ENCODE measurements at places on chromosomes 16 and 17.

- no peak for DNase-seq
Measured at GRCh38 chr16:81136390-81137335, 40.5 kb upstream of the GCSH start.

- no peak for DNase-seq
Measured at GRCh38 chr17:29148257-29148789, 31.9 kb downstream of the MYO18A start.

- DNase-seq = peak; percentile 89
Measured at GRCh38 chr16:21708533-21709115, 44.9 kb downstream of the OTOA start.

GRCh38 chr16:29974291-29975133 lies 844 bp downstream of the TAOK2 start:
- DNase-seq = peak; percentile 40

- peak; percentile 63 for DNase-seq
Measured at GRCh38 chr16:22300427-22301071, 3.3 kb downstream of the POLR3E start.

- no peak for DNase-seq
Measured at GRCh38 chr17:72011561-72011960, 109.3 kb upstream of the SOX9 start.

DNA sequence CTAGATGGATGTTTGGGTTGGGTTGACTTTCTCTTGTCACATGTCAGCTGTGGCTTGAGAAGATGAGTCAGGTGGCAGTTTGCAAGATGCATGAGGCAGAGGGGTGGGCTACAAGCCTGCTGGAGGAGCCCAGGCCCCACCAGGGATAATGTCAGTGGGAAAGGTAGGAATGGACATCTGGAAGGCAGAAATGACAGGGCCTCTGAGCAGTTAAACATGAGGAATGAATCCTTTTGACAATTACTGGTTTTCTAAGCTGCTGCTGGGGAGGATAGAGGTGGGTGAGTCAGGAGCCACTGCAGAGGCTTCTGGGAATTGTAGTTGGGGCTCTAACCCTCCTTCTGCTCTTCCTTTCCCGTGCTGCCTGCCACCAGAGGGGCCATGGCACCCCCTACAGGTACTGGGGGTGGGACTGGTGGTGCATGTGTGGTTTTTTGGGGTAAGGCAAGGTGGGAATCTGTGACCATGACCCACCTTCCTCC lies 15.7 kb downstream of the SLC52A1 start:
- peak; percentile 57 for DNase-seq

- DNase-seq = no peak
Measured at GRCh38 chr16:2991566-2992261, 11.5 kb upstream of the PKMYT1 start.

- peak; percentile 83 for DNase-seq
Measured at GRCh38 chr17:21513012-21513570, 136.9 kb downstream of the KCNJ12 start.

GRCh38 chr17:29733166-29733565 lies 110.5 kb upstream of the CORO6 start:
- DNase-seq = no peak

DNA sequence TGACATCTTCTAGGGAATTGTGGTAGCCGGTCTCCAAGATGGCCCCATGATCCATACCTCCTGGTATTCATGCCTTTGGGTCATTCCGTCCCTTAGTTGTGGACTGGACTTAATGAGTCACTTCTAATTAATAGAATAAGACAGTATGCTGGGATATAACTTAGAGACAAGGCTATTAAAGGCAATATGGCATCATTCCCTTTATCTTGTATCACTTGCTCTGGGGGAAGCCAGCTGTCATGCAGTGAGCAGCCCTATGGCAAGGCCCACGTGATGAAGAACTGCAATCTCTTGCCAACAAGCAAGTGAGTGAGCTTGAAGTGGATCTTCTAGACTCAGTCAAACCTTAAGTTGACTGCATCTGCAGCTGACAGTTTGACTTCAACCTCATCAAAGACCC lies 97.8 kb upstream of the MED13 start:
- no peak for DNase-seq

- DNase-seq = no peak
Measured at GRCh38 chr16:14499110-14499509, 130.9 kb downstream of the PARN start.

DNA sequence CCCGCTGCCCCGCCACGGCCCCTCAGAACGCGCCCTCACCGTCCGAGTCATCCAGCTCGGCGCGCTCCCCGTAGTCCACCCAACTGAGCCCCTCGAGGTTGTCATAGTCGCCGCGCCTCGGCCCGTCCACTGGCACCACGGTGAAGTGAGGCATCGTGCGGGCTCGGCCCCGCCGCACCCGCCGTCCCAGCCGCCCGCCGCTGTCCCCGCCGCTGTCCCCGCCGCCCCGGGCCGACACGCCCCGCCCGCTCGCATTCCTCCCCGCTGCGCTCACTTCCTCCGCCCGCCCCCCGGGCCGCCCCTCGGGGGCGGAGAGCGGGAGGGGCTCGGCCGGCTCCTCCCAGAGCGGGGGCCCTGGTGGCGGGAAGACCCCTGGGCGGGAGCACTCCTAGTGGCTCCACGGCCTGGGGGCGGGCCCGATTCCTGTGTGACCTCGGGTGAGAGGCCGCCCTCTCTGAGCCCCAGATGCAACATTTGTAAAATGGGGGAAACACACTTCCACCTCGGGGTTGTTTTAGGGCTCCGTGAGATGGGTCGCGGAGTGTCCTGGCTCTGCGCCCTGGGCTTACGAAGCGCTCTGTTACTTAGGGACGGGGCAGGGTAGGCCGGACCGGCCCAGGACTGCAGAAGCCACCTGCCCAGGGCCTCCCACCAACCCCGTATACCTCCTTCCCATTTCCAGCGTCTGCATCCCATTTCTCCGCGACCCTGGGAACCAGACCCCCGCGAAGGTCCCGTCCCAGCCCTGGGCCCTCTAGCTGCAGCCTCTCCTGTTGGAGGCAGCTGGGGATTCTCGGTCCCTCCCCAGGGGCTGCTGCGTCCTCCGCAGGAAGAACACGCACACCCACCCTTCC lies at the start of gene SLC12A4:
TSS of gene SLC12A4 (minus strand) at position 238 of the 854 bp plus-strand sequence. CDS start at position 154, 84 bp downstream.
- DNase-seq = peak; percentile 95

DNA sequence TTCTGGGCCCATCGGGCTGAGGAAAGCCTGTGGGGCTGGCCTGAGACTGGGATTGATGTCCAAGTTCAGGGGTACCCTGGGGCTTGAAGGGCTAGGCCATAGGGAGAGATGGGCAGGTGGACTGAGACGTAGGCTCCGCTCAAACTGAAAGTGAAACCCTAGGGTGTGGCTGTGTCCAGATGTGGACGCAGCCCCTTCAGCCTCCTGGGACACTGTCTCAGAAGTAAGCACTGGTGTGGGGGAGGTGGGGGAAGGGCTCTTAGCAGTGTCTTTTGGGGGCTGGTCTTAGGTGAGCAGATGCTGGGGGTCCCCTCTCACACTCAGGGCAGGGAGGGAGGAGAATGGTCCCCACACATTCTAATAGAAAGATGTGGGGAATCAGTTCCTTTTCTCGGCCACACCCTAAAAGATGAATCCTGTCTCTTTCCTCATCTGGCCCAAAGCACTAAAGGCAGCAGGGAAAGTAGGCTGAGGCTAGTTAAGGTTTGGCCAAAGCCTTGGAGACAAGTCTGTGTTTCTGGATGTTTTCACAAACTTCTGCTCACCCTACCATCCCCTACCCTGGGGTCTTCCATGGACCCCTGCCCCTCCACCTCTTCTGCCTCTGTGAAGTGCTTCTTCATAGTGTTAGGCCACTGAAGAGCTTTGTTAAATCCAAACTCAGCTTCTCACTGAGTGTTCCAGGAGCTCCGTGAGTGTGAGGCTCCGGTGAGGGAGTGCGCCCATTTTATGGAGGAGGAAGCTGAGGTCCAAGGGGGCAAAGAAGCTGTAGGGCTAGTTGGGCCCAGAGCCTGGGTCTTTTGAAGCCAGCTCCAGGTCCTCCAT lies 5.6 kb downstream of the FMNL1 start:
- DNase-seq = peak; percentile 68

DNA sequence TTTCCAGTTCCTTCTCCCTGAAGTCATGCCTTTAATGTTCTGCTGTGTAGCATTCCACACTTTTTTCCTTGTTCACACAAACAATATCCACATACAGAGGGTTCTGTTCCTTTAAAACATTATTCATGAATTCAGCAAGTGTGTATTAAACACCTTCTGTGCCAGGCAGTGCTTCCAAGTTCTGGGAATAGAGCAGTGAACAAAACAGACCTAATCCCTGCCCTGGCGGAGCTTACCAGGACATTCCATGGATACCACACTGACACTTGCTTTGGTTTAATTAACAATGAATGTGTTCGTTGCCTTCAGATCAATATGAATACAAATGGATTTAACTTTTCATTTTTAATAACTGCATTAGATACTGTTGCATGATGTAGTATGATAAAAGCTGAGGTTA lies 57.9 kb upstream of the CLEC19A start:
- DNase-seq = no peak
